ENCODE measurements at places on chromosomes 6 and 20. TPM values are rescaled to one million over a fixed set of nuclear protein-coding genes. Genes with fewer than 3 reads are reported as not detected.

Gene FBXO9
- 42.9 TPM for total RNA-seq

Gene C6orf15
- not detected for total RNA-seq

- DNase-seq, result no peak
These were observed 5.0 kb upstream of the PXDC1 start for GRCh38 chr6:3756546-3756945.

GRCh38 chr20:38815446-38815845, 9.9 kb downstream of the PPP1R16B start:
- DNase-seq, result no peak

GRCh38 chr20:54479138-54479906, 3.9 kb downstream of the DOK5 start:
- no peak for DNase-seq

- DNase-seq, result no peak
These were observed 95.0 kb downstream of the THBS2 start for GRCh38 chr6:169158691-169159090.

- no peak for DNase-seq
These were observed 105.9 kb downstream of the TOX2 start for GRCh38 chr20:44020406-44021148.

GRCh38 chr6:79797912-79798311, 149.4 kb downstream of the ELOVL4 start:
- no peak for DNase-seq

GRCh38 chr6:110527516-110527915, 51.1 kb upstream of the SLC22A16 start:
- DNase-seq, result no peak

GRCh38 chr20:9025643-9026042, 43.2 kb upstream of the PLCB4 start:
- peak; percentile 20 for DNase-seq

DNA sequence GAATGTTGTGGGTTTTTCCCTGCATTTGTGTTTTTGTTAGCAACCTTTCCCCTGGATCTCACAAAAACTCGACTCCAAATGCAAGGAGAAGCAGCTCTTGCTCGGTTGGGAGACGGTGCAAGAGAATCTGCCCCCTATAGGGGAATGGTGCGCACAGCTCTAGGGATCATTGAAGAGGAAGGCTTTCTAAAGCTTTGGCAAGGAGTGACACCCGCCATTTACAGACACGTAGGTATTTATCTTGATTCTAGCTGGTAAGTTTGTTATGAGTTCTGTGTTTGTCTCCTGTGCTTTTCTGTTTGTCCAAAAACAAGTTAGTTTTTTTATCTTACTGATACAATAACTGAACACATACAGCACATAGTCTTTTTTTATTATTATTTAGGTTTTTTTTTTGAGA, 3.0 kb downstream of the SLC25A27 start:
- no peak for DNase-seq

- DNase-seq, result no peak
These were observed 87.3 kb downstream of the DTNBP1 start for GRCh38 chr6:15575357-15576033.

DNA sequence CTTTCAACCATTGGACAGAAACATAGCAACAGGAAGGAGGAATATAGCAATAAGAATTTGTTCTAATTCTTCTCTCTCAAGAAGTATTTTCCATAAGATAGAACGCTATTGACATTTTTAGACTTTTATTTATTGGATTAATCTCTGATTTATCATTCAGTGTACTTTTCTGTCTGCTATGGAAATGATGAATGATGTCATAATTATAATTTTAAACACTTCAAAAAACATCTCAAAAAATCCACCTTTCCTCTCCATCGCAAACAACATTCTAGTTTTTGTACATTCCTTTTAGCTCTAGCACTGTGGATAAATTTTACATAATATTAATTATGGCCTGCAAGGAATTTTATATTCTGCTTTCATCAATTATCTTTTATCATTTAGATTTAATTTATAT, 643.2 kb downstream of the DHX35 start:
- no peak for DNase-seq

GRCh38 chr6:2730353-2731107, 20.2 kb downstream of the MYLK4 start:
- DNase-seq, result no peak

- DNase-seq, result no peak
These were observed 708 bp downstream of the NRN1 start for GRCh38 chr6:6006006-6006427.

DNA sequence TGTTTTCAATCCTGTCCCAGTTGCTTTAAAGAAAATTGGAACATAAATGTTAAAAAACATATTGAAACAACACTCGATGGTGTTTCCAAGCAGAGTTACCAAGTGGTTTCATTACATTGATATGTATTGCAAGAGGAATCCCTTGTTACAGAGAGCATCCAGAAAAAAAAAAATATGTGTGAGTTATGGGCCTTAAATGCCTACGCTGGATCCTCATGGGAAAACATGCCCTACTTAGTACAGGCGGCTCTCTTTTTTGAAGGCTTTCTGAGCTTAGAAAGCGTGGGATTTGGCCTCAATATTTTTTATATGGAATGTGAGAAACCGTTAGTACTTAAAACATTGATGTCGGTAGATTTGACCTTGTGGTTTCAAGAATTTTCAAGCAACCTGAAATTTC, 26.1 kb downstream of the BTBD3 start:
- DNase-seq, result no peak

GRCh38 chr20:11734431-11734830, 183.3 kb upstream of the BTBD3 start:
- no peak for DNase-seq
